Germinal center (tissue), 1 donor: ENCODE measurements at places on chromosomes 16 and 17.

- DNase-seq = no peak
Measured at GRCh38 chr16:83705856-83706255, 101.9 kb upstream of the HSBP1 start.

GRCh38 chr16:87778830-87779579 lies 13.2 kb upstream of the KLHDC4 start:
- DNase-seq = peak; percentile 86

- no peak for DNase-seq
Measured at GRCh38 chr17:74415608-74416396, 16.1 kb upstream of the GPRC5C start.

- peak; percentile 94 for DNase-seq
Measured at GRCh38 chr17:21042458-21043295, at the start of gene USP22. Gene USP22, minus strand, starts transcription at chr17:21043011. Its CDS starts 176 bp downstream, at chr17:21042835.

DNA sequence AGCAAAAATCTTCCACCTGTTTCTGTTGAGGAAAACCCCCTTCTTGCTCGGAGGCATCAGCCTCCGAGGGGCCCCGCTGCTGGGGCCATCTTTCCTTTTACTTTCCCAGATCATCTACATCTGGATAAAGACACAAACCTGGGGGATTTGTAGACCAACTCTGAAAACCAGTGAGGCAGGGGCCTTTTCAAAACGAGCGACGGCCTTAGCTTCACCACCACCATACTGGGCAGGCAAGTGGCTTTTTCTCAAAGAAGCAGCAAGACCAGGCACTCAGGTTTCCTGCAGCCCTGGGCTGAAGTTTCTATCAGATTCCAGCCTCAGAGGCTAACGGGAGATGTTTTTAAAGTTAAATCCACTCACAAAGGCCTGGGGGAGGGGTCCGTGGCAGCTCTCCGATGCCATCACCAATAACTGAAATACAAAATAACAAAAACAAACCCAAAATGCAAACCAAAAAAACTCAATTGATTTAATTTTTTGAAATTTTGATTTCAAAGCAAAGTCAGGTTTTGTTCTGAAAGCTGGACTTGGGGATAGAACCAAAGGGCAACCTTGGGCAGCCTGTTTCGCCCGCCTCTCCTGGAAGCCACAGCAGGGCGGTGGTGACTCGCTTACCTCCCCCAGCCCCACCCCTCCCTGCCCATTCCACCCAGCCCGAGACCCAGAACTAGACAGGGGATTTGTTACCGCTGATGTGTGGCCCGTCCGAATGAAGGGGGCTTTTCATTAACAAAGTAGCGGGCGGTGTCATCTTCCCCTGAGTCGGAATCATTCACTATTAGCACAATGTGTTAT lies 55.8 kb downstream of the SALL1 start:
- DNase-seq = no peak

DNA sequence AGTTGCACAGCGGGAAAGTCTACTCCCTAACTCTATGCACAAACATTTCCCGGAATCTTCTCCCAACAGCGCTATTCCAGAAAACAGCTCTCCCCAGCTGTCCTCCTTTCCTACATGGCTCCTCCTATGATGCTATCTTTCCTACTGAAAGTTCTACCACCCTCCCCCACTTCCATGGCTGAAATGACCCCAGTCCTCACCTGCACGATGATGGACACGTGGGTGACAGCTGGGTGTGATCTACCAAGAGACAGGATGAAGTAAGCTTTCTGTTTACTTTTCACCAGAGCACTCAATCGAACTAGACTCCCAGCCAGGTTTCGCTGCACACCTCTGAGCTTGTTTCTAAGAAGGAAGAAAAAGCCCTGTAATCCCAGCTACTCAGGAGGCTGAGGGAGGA lies 10.7 kb downstream of the CTC1 start:
- DNase-seq = no peak

GRCh38 chr16:14063618-14064581 lies 7.2 kb upstream of the MRTFB start:
- no peak for DNase-seq

DNA sequence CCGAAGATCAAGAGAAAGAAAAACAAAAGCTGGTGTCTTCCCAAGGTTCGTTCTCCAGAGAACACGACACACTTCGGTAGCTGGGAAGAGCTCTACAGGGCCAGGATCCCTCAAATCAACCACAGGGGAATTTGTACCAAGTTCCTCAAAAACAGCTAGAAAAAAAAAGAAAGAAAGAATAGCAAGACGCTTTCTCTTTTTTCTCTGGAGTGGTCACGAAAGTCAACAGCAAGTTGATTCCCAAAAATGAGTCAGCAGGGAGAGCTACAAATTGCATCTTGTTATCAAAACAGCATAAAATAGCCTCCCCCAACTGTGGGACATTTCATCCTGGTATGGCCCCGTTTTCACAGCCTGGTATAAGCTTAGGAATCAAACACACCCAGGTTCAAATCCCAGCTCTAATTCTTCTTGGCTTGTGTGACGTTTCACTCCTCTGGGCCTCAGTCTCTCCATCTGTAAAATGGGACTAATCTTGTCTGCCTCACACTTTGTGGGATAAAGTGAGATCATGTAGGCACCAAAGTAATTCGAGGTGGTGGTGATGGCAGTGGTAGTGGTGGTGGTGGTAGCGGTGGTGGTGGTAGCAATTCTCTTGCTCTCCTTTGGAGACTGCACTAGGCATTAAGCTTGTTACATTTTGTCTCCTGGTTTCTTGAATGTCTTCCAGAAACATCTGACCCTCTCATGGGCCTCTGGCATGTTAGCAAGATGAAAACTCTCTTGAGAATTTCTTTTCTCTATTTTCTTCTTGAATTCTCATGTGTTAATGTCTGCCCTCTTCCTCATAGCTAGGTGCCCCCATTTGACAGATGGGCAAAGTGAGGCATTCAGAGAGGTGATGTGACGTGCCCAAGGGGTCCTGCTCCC lies 988 bp upstream of the IL21R start:
- DNase-seq = no peak

- DNase-seq = no peak
Measured at GRCh38 chr17:35560703-35561102, at the start of gene SLFN14. Gene SLFN14, minus strand, starts transcription at chr17:35560819. Its CDS starts 2,757 bp downstream, at chr17:35558062.
